ENCODE measurements at places on chromosomes 13 and 19.
A peak's percentile ranks its signal among the peaks of the same experiment; 100 is the strongest.

DNA sequence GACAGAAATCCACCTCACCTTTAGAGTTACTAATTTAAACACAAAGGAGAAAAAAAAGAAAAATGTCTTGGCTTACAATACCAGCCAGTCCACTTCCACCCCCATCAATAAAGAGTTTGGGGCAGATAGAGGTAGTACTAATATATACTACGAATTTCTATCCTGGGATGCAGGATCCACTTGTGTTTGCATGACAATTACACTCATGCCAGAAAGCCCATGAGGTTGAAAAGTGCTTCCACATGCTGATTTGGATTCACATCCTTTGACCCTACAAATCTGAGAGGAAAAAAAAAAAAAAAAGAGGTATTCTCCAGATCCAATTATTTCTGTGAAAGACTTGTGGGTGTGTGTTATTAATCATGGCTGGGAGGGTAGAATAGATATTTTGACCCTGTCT lies 335.2 kb downstream of the SLITRK1 start:
- no peak for DNase-seq

GRCh38 chr13:111006506-111007031 lies 91.7 kb upstream of the ANKRD10 start:
- no peak for DNase-seq

GRCh38 chr19:55088543-55089341 lies 13.1 kb downstream of the EPS8L1 start:
- peak; percentile 69 for DNase-seq

DNA sequence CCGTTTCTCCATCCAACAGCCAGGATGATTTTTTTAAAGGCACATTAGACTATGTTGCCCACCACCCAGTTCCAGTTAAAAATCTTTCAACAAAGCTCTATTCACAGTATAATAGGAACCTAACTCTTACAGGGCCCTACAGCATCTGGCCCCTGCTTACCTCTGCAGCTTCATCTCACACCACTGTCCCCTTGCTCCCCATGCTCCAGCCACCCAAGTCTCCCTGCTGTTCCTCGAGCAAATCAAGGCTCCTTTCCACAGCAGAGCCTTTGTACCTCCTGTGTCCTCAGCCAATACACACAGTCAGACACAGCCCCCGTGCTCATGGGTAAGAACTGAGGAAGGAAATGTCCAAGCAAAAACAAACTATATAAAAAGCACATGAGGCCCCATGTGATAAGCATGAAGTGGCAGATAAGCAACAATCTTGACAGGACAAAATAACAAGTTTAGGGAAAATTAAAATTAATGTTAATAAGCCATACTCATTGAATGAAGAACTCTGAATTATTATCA lies 67.5 kb downstream of the TSC22D1 start:
- DNase-seq, result no peak

DNA sequence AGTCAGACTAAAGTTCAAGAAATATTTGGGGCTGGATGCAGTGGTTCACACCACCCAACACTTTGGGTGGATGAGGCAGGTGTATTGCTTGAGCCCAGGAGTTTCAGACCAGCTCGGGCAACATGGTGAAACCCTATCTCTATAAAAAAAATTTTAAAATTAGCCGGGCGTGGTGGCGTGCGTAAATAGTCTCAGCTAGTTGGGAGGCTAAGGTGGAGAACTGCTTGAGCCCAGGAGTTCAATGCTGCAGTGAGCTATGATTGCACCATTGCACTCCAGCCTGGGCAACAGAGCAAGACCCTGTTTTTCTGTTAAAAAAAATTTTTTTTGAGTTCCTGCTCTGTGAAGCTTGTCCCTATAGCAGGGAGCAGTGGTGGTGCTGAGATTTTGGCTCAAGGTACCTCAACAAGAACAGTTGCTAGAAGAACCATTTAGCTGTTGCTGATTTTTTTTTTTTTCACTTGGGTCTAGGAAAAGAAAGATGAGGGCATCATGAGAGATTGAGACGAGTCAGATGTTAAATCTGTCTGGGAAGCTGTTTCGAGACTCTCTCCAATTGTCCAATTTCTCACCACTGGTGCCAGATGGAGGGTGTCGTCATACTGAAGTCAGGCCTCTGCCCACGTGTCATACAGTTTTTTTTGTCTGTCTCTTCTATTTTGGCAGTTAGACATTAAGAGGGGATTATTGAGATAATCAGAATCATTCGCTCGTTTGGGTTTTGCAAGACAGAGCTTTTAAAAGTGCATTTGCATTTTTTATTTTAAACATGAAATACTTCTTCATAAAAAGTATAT lies 3.7 kb downstream of the SLC25A42 start:
- no peak for DNase-seq

GRCh38 chr19:35202722-35203688 lies 25.5 kb downstream of the FAM187B start:
- DNase-seq, result no peak

DNA sequence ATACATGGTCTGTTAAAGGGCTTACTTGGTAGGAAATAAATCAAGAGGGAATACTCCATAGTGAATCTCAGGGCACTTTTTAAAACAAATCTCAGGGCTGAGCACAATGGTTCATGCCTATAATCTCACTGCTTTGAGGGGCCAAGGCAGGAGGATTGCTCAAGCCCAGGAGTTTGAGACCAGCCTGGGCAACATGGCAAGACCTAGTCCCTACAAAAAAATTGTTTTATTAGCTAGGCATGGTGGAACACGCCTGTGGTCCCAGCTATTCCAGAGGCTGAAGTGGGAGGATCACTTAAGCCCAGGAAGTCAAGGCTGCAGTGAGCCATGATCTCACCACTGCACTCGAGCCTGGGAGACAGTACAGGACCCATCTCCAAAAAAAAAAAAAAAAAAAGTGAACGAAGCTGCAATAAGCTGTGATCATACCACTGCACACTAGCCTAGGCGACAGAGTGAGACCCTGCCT lies 25.2 kb downstream of the ABCC4 start:
- no peak for DNase-seq

DNA sequence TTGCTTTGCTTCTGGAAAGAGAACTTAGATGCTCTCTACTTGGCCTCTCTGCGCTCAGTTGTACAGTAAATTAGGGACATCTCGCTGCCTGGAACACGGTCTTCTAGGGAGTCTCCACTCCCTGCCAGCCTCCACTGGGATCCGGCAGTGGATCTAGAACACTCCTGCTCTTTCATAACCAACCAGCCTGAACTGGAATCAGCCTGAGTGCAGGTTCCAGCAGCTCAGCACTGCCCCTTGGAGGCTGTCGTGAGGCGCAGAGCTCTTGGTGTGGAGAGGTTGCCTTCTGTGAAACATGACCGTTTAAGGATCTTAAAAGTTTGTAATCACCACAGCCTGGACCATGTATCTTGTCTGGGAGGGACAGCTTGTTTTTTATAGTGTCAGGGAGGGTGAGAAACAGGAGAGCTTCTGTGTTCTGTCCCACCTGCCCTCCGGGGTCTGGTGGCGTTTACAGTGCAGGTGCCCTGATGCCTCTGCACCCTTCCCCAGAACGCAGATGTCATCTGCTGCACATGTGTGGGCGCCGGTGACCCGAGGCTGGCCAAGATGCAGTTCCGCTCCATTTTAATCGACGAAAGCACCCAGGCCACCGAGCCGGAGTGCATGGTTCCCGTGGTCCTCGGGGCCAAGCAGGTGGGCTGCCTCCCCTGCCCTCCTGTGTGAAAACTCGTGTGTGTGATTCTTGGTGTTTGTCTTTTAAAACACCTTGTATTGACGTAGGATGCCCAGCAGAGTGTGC lies 24.8 kb downstream of the UPF1 start:
- no peak for DNase-seq

- no peak for DNase-seq
Measured at GRCh38 chr19:18699403-18700054, 16.0 kb downstream of the CRTC1 start.

DNA sequence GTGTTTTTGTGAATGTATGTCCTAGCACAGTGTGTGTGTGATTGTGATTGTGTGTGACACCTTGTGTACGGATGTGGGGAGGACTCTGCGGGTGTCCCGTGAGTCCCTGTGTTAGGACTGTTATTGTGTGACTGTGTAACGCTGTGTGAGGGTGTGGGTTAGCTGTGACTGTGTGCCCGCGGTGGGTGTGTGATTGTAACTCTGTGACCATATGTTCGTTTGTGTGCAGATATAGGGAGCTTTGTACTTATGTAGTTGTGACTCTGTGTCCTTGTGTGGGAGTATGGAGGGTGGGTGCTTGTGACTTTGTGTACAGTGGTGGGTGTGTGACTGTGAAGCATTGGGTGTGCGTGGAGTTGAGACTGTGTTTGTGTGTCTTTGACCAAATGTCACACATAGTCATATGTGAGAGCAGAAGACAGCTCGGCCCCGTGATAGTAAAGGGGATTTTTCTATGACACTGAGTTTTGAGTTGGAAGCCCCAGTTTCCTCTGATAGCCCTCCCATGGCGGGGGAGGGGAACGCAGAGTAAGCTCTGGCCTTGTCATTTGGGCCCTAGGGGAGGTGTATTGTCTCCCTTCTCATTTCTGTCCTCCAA lies 949 bp upstream of the ZNF260 start:
- DNase-seq, result peak; percentile 0

DNA sequence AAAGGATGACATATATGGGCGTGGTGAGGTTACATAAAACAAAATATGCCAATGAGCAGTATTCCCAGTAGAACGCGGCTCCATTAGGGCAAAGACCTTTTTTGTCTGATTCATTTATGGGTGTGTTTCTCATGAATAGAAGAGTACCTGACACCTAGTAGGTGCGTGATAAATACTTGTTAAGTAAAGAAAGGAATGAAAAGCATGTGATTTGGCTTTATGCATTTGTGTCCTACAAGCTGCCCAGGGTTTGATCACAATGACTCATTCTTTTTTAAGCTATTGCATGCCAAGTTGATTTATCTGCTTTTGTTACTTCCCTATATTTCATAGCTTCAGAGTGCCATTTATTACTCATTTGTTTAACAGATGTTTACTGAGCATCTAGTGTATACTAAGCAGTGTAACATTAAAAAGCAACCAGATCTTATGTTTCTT lies 19.1 kb upstream of the KCTD4 start:
- no peak for DNase-seq

DNA sequence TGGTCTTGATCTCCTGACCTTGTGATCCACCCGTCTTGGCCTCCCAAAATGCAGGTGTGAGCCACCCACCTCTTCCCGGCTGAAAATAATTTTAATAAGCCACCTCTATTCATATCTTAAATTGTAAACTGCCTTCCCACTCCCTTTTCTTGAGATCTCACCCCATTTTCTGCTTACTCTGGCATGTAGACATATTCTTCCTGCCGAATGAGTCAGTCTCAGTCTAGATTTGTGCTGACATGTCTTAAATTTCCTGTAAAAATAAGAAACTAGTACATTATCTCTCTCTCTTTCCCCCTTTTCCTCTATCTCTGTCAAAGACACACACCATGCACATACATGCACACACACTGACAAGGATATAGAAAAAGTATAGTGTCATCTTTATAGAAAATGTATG lies 60.9 kb downstream of the THSD1 start:
- no peak for DNase-seq

DNA sequence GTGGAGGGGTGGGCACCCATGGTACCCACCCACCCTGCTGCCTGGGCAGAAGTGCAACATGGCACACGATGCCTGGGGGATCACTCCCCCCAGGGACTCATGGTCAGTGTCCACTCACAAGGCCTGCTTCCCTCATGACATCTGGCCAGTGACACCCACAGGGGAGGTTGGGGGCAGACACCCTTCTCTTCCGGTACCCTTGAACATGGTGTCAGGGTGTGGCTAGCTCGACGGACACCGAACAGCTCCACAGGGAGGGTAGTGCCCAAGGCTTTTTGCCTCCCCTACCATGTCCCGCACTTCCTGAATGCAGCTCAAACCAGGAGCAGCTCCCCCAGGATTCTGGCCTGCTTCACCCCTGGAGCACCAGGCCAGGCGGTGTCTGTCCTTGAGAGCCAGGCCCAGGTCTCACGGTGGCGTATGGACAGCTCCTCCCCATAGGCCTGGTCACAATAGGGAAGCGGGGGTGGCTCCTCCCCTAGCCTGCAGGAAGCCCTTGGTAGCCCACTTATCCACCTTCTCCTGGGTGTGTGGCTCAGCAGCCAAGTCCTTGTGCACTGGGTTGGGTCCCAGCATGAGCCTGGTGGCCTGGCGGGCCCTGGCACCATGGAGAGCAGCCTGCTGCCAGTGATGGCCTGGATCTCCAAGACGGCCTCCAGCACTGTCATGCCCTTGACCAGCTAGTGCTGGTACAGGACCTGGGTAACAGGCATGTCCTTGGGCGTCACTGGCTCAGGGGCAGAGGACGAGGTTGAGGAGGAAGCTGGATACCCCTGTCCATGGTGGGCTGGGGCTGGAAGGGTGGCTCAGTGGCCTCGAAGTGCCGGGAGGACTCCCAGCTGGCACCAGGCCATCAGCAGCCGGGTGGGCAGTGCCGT lies 7.8 kb downstream of the ACP4 start:
- no peak for DNase-seq

DNA sequence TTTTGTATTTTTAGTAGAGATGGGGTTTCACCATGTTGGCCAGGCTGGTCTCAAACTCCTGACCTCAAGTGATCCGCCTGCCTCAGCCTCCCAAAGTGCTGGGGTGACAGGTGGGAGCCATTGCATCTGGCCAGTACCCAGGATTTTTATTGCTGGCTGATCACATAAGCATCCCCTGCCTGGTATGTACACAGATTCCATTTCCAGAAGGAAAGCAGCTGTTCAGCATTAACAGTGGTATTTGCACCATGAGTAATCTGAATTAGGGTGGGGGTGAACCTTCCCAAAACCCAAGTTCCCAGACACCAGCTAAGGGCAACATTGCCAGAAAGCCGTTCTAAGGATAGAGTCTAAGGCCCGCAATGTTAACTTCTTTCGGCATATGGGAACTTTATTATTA lies 7.3 kb downstream of the ZNF555 start:
- no peak for DNase-seq

DNA sequence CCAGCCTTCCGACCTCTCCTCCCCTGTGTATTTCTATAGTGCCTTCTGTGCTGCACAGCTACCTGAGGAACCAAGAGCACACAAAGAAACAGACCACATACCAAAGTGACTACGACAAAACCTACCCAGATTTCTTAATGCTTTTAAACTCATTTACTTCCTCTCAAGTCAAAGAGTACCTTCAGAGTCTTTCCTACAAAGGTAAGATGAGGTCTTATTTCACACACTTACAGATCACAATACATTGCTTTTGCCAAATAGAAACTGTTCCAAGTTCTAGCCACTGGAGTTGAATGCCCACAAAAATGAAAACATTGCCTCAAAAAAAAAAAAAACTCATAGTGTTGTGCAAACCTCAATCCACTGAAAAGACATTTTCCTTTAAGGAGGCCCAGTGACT lies 36.4 kb downstream of the TEX26 start:
- no peak for DNase-seq

- peak; percentile 98 for DNase-seq
Measured at GRCh38 chr19:50383852-50384684, at the start of gene POLD1. POLD1 (plus strand) TSS chr19:50384347; CDS start chr19:50398852, 14,505 bp downstream.

DNA sequence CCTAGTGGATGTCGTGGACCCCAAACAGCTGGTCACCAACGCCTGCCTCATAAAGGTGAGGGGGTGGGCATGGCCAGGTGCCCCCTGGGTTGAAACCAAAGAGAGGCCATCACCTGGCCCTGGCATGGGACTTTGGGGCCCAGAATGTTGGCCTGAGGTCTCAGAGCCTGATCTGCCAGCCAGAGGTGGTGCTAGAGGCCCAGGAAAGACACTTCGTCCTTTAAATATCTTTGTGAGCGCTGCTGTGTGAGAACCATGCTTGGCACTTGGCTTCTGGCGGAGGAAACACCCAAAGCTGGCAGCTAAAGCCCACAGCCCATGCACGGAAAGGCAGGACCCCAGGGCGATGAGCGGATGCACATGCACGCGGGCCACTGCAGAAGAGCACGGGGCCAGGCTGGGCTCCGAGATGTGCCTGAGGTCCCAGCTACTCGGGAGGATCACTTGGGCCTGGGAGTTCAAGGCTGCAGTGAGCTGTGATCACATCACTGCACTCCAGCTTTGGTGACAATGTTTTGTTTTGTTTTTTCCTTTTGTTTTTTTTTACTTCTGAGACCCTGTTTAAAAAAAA lies 4.3 kb upstream of the ADM5 start:
- no peak for DNase-seq
